ENCODE measurements at places on chromosomes 5 and 9. TPM values are rescaled to one million over a fixed set of nuclear protein-coding genes. Genes with fewer than 3 reads are reported as not detected.

The IL4 gene
- total RNA-seq, result not detected

The SPATA31C2 gene
- not detected for total RNA-seq

The SLC6A7 gene
- total RNA-seq, result not detected

The SUSD3 gene
- 0.09 TPM for total RNA-seq

The IFNA21 gene
- total RNA-seq, result not detected

The OLFM1 gene
- 0.56 TPM for total RNA-seq

The DOK3 gene
- 2.5 TPM for total RNA-seq

The AIF1L gene
- total RNA-seq, result 27.6 TPM

The BTNL8 gene
- not detected for total RNA-seq

The DOLPP1 gene
- 10.2 TPM for total RNA-seq

The ERP44 gene
- total RNA-seq, result 6.7 TPM

The AOPEP gene
- 18.5 TPM for total RNA-seq

The DNAJC25 gene
- 4.0 TPM for total RNA-seq

The PCDHA1 gene
- total RNA-seq, result not detected

The FOXD1 gene
- 0.09 TPM for total RNA-seq

The TAF11L10 gene
- not detected for total RNA-seq

The CCL27 gene
- not detected for total RNA-seq

The ZNF483 gene
- 1.3 TPM for total RNA-seq

The ACTBL2 gene
- 0.28 TPM for total RNA-seq

The PCDHB4 gene
- total RNA-seq, result 0.09 TPM

The PRSS3 gene
- 16.2 TPM for total RNA-seq

The FBXL7 gene
- 6.1 TPM for total RNA-seq

The PLEKHG4B gene
- not detected for total RNA-seq

The ITGA2 gene
- total RNA-seq, result 67.9 TPM

The RAD17 gene
- total RNA-seq, result 15.4 TPM

Measured in endothelial cell of coronary artery (primary cell).